Stimulated activated CD4-positive, alpha-beta T cell treated with anti-CD3 and anti-CD28 coated beads, Interleukin-1b, Interleukin-23, amount 100 ng/mL, for 4 hours (primary cell): ENCODE measurements at places on chromosomes 6 and 20.

DNA sequence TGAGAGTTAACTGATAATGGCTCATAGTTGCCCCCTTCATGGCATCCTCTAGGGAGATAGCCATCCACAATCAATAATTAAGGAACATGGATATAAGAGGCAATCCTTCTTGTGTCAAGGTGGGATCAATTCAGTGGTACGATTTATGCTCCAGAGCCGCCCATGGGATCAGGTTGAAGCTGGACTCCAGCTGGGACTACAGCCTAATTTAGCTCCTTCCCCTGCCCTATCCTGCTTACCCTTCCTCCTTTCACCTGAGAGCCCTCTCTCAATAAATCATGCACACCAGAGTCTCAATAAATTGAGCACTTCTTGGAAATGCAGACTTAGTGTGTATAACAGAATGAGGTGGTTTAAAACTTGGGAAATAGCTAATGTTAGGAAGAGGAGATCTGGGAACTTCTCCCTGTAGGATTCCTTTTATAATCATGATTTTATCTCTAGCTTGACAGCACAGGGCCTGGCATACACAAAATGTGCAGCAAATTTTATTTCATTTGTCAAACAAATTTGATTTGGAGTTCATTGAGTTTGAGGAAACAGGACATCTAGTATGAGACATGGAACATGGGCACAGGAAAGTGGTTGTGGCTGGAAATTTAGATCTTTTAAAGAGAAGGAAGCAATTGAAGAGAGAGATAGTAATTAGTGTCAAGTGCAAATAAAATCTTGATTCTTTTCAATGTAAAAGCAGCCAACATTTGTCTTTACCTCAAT, 28.6 kb upstream of the OGFRL1 start:
- DNase-seq = no peak

DNA sequence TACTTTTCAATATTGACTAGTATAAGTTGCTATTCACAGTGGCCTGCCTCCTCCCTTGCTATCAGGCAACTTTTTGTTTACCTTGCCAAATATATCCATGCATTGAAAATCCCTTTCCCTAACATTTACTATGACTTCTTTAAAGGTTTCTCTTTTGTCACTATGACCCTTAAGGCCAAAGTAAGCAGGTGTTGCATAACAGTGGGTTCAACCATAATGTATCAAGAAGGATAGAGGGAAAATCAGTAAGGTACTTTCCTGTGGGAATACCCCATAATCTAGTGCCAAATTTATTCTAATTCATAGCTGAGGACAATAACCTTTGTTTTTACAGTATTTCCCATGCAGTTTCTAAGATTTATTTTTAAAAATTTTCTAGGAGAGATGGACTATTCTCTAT, 527.6 kb downstream of the CDKAL1 start:
- no peak for DNase-seq

DNA sequence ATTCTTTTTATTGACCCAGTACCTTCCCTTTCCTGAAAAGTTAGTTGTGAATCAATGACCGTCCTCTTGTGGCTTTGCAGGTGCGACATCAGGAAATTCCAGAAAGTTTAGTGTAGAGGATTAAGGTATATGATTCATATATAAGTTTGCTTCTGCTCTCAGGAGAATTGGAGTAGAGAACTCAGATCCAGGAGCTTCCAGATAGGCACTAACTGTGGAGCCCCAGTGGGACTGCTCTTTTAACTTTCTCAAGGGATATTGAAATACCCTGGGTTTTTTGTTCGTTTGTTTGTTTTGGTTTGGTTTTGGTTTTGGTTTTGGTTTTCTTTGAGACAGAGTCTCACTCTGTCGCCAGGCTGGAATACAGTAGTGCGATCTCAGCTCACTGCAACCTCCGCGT, 9.5 kb downstream of the TAAR2 start:
- DNase-seq = no peak

- DNase-seq = no peak
These were observed 13.1 kb upstream of the ZSCAN9 start for GRCh38 chr6:28211840-28212509.

GRCh38 chr6:13009461-13009860, 292.9 kb downstream of the PHACTR1 start:
- no peak for DNase-seq

- DNase-seq = peak; percentile 81
These were observed 1.4 kb upstream of the HIVEP2 start for GRCh38 chr6:142946181-142946923.

GRCh38 chr6:12279322-12280091, 10.7 kb upstream of the EDN1 start:
- DNase-seq = no peak

GRCh38 chr20:63656451-63656850, 1.7 kb upstream of the RTEL1 start:
- no peak for DNase-seq
